ENCODE measurements at places on chromosomes 7 and 10.

- no peak for DNase-seq
Measured at GRCh38 chr10:132239126-132240031, 52.6 kb downstream of the DPYSL4 start.

DNA sequence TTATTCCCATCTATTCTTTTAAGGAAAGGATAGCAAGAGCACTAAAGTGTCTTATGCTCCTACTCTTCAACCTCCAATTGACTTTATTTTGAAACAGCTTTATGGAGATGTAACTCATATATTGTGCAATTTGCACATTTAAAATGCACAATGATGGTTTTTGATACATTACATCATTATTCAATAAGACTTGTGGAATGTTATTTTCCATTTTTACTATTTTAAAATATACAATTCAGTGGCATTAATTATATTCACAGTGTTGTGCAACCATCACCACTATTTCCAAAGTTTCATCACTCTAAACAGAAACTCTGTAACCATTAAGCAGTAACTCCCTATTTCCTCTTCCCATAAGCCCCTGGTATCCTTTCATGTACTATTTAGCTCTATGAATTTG, 489.8 kb downstream of the NEBL start:
- no peak for DNase-seq

GRCh38 chr10:85459906-85460305, 906.7 kb downstream of the GRID1 start:
- DNase-seq = no peak

GRCh38 chr10:70879207-70879606, 9.2 kb downstream of the PCBD1 start:
- DNase-seq = no peak

GRCh38 chr10:821322-821721, 110.2 kb downstream of the LARP4B start:
- DNase-seq = no peak

DNA sequence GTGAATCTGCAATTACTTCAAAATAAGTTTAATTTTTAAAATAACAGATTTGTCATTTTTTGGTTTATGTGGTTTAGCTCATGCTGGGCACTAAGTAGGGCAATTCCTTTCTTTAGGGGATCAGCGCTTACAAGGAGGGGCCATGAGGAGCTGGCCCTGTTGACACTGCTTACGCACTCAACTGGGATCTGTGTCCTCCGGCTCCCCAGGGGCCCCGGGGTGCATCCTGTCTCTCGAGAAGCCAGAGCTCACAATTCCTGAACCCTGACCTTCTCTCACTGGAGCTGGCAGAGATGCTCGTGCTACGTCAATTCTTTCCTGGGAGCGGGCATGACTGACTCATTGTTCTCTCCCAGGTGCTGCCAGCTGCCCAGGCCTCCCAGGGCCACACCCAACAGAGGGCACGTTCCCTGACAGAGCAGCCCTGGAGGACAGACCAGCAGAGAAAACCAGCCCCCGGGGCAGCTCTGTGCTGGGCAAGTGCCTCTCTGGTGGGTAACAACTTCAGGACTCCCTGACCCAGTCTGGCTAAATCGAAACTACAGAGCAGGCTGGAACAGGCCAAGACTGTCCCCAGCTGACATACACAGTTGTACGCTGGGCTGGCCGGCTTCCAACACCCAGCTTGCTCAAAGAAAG, 36.8 kb downstream of the CTBP2 start:
- peak; percentile 88 for DNase-seq

DNA sequence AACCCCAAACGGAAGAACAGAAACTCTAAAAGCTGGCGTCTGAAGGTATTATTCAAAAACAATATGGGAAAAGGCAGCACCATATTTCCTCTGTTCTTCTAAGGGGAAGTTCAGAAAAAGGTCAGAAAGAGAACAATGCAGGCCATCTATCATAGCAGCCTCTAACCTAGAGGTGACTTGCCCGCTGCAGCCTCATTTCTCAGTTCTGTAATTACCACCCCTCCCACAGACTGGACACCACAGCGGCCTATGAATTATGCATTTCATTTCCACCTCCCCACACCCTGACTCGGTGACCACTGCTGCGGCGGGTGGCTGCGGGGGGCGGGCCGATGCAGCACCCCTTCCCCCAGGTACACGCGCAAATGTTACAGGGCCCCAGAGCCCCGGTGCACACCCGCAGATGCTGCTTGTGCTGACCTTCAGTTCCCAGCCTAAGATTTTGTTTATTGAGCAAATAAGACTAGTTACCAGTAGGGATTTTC, 125.5 kb downstream of the CLEC2L start:
- DNase-seq = no peak

- no peak for DNase-seq
Measured at GRCh38 chr10:79349766-79350406, 2.6 kb downstream of the PPIF start.

DNA sequence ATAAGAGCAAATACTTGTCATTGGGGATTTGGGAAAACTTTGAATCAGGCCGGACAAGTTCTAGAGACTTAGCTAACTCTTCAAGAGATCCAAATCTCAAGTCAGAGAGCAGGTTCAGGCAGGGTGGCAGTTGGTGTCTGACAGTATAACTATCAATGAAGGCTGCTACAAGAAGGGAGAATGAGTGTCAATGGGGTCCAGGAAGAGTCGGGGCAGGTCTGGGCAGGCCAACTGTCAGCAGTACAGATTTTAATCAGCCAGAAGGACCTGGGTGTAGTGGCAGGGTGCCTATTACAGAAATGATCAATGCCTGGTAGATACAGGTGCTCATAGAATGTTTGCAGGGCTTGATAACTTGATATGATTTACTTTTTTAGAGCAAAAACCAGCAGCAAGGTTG, 751.1 kb downstream of the GRM8 start:
- DNase-seq = no peak

- DNase-seq = no peak
Measured at GRCh38 chr10:118340486-118340885, 1.6 kb downstream of the FAM204A start.

- DNase-seq = no peak
Measured at GRCh38 chr10:31157123-31158010, 125.7 kb upstream of the ZNF438 start.

DNA sequence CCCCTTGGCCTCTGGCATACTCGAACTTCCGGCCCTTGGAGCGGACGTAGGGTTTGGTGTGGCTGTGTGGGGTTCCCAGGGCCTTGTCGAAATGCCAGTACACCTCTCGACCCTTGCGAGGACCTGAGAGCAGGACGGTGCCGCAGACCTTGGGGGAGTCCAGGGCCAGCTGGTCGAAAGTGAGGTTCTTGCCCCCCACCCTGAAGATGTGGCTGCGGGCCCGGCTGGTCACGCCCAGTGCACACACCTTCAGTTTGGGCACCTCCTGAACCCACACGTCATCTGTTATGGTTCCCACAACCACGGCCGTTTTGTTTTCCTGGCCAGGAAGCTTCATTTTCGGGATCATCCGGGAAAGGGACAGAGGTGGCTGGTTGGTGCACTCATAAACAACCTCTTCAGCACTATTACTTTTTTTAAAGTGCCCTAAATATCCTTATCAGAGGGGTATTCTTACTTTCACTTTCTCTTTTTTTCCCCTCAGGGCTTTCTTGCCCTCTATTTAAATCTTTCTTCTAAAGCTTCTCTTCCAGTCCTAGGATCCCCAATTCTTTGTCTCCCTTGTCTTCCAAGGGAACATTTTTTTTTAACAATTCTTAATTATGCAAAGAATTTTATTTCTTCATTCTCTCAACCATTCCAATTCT, 44.9 kb upstream of the FAM3C start:
- no peak for DNase-seq

DNA sequence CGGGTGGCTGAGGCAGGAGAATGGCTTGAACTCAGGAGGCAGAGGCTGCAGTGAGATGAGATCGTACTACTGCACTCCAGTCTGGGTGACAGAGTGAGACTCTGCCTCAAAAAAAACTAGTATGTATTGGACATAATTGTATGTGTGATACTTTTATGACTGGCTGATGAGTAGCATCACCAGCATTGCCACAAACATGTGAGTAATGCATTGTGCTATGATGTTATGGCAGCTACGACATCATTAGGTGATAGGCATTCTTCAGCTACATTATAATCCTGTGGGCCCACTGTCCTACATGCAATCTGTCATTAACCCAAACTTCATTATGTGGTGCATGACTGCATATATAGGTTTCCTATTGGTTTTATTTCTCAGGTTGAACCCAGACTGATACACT, 352.4 kb downstream of the GALNT17 start:
- DNase-seq = no peak

- DNase-seq = no peak
Measured at GRCh38 chr10:131882151-131882550, 18.7 kb upstream of the PPP2R2D start.

DNA sequence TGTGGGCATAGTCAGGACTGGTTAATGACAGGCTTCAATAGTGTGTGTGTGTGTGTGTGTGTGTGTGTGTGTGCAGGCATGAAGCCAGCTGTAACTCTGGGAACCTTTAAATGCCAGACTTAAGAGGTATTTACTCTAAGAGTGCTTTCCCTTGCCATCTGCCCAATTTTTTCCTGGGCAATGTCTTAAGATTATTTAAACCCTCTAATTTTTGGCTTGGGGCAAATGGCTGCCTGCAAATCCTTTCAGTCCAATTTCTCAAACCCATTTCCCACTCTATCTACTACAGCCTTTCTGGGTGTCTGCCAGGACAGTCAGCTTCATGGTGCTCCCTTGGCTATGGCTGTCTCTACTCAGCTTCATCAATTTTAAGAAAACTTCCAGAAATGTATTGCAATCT, 62.6 kb upstream of the C1GALT1 start:
- DNase-seq = no peak

DNA sequence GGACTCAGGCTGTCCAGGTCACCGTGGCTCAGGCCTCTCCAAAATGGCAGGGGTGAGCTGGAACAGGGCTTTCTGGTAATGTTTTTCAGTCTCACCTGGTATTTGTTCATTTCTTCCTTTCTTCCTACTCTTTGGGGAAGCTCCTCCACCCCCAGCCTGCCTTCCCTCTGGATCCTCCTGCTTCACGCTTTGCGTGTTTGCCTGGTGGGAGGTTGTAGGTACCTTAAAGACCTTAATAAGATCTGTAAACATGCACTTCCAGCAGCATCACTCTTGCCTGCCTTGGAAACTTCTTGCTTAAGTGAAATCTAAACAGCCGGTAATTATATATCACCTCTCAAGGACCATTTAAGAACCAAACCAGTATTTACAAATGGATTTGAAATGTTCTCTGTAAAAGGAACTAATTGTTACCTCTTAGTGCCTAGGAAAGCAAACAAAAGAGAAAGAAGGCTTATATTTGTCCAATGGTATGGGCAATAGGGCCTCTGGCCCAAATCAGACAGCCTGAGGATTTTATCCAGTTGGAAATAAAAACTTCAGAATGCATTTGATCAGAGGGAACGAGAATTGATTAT, 339.9 kb downstream of the CCSER2 start:
- DNase-seq = no peak

DNA sequence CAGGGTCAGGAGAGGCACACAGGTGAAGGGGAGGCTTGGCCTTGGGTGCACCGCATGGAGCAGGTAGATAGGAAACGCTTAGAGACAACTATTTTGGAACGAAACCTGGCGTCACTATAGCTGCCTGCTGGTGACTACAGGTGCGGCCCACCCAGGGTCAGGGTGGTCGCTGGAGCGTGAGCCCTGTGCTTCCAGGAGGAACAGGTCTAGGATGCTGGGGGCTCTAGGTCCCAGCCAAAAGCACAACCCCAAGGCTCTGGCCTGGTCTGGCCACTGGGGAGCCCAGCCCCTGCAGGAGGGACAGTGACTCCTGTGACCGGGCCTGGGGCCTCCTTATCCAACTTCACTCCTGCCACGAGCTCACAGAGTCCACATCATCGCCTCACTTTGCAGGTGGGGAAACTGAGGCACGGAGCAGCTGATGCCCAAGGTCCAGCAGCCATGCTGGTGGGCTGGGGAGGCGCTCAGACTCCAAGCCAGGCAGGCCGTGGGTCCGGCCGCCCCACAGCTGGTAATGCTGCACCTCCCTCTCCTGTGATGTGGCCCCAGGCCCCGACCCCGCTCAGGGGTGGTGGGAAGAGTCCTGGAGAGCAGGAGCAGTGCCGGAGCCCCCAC, 9.0 kb downstream of the LFNG start:
- no peak for DNase-seq

DNA sequence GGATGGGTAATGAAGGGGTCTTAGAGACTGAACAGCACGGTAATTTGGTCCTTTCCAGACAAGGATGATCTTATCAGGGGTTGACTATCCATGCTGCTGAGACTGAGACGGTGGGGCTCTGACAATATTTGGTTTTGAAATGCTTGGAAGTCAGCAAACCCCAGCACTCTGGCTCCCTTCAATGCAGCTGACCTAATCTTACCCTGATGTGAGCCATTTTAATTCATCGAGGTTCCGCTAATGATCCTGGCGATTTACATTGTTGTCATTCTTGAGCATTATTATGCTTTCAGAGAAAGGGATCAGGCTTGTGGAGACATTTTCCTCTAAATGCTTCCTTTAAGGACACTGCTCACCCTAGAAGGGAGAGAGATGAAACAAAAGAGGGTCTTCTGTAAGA, 114.6 kb upstream of the BMPER start:
- DNase-seq = no peak

GRCh38 chr7:2120841-2121830, 111.6 kb downstream of the MAD1L1 start:
- no peak for DNase-seq

- no peak for DNase-seq
Measured at GRCh38 chr10:88395677-88396076, 187.4 kb downstream of the RNLS start.

GRCh38 chr10:89683883-89684282, 17.5 kb upstream of the KIF20B start:
- DNase-seq = no peak

- no peak for DNase-seq
Measured at GRCh38 chr7:146781352-146782116, 664.9 kb downstream of the CNTNAP2 start.

GRCh38 chr10:118459642-118460193, 117.6 kb upstream of the FAM204A start:
- no peak for DNase-seq

- DNase-seq = no peak
Measured at GRCh38 chr10:48215486-48216203, 58.9 kb downstream of the FRMPD2 start.

- DNase-seq = no peak
Measured at GRCh38 chr7:92095380-92095779, 38.9 kb downstream of the CYP51A1 start.

DNA sequence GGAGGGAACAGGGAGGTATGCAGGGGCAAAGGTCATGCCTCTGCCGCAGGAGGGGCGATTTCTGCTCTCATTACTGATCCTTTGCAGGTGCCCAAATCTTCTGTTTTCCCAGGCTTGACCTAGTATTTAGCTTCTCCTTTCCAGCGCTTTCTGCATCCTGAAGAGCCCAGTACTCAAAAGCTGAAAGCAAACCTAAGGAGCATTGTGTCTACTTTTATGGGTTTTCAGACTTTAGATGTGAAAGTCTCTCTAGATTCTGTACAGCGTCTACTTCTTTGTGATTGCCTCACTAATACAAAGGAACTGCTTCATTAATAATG, 560 bp downstream of the GBF1 start:
- DNase-seq = no peak

DNA sequence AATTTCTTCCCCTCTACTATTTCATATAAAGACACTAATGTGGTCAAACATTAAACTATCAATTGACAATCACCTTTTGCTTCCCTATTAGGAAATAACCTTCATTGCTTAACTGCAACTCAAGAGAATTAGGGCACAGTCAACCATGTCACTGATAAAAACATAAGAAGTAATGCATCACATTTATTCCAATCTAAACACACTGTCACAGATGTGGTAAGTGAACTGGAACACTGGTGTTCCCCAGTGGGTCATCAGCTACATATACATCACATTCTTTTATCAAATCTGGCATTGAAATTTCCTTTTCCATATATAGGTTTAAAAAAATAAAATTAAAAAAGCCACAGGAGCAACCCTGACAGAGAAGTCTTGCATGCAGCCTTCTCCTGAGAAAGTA, 3.7 kb downstream of the TRIL start:
- no peak for DNase-seq
